Nephron progenitor cell (in vitro differentiated cells): ENCODE measurements at places on chromosomes 5 and 9.
A peak's percentile ranks its signal among the peaks of the same experiment; 100 is the strongest.

GRCh38 chr5:14450018-14450524, 131.5 kb upstream of the OTULINL start:
- DNase-seq = no peak

- DNase-seq = peak; percentile 41
Observed at GRCh38 chr5:7078901-7079300, 317.0 kb upstream of the ADCY2 start.

GRCh38 chr9:137879566-137880150, 2.1 kb downstream of the CACNA1B start:
- DNase-seq = no peak

GRCh38 chr5:45399041-45399440, 297.1 kb downstream of the HCN1 start:
- no peak for DNase-seq

GRCh38 chr9:108586471-108587139, 269.2 kb downstream of the ACTL7B start:
- DNase-seq = no peak

GRCh38 chr9:100322954-100323536, 29.7 kb downstream of the TEX10 start:
- peak; percentile 35 for DNase-seq

GRCh38 chr5:88786789-88787188, 96.2 kb downstream of the MEF2C start:
- DNase-seq = no peak

DNA sequence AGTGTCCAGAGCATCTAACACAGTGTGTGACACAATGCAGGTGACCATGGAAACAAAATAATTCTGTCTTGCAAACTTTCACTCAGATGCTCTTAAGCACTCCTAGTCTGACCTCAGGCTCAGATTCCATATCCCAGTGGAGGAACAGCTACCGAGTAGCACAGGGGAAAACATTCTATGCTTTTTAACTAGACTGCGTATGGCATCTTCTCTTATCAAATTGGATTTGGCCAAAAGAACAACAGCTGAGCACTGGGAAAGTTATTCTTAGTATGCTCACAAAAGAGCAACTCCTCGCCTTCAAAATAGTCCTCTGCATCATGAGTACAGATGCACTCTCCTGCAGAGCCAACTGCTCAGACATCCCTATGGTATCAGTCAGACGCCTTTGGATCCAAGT, 528.2 kb upstream of the DAP start:
- DNase-seq = no peak

DNA sequence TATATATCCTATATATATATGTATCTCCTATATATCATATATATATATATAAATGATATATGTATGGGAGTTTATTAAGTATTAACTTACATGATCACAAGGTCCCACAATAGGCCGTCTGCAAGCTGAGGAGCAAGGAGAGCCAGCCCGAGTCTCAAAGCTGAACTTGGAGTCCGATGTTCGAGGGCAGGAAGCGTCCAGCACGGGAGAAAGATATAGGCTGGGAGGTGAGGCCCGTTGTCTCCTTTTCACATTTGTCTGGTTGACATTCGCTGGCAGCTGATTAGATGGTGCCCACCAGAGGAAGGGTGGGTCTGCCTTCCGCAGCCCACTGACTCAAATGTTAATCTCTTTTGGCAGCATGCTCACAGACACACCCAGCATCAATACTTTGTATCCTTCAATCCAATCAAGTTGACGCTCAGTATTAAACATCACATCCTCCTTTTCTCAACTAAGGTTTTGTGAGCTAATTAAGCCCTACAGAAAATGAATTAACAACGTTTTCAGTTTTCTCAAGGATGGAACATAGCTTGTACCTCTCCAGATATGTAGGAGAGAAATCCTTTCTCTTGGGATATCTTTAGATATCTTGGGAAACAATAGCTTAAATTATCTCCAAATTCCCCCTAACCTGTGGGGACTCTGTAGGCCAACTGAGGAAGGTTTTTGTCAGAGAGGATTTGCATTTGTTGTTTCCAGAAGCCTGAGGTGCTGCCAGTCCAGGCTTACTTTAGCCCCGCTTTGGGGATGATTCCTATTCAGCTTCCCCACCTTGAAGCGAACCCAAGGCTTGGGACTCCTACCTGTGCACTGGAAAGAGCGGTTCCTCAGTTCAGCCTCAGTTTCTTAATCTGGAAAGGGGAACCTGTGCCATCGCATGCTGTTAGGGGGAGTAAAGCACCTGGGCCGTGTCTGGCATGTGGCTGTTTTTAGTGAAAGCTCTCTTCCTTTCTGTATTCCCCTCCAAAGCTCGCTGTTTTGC, 163.2 kb downstream of the CACNA1B start:
- DNase-seq = no peak

GRCh38 chr5:150266871-150267291, 22.7 kb downstream of the CAMK2A start:
- DNase-seq = no peak

DNA sequence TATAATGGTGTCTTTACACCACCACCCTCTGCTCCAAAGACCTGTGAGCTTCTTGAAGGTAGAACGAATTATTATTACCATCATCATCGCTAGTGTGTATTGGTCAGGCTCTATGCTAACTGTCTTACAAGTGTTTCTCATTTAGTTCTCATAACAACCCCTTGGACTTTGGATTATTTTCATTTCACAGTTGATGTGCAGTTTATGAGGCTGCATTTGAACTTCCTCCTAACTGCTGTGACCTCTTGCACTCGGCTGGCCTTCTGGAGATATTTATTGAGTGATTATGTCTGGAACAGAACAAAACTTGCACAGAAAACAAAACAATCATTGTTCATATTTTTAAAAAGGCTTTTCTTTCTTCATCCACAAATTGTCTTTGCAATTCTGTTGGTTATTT, 306.3 kb upstream of the SGCD start:
- DNase-seq = no peak

DNA sequence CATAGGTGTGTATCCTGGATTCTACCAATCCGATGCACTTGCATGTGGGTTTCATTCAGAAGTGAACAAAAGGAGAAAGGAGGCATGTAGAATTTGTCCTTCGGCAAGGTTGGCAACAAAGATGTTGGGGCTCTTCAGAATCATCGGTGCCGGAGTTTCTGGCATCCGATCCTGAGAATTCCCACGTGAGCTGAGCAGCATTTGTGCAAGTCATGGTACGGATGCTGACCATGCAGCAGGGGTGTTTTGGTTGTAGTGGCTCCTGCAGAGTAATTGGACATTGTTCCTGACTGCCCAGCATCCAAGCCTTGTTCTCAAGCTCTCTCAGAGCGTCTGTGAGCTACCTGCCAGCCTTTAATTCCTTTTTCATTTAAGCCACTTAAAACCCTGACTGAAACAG, 19.0 kb upstream of the POC5 start:
- no peak for DNase-seq

DNA sequence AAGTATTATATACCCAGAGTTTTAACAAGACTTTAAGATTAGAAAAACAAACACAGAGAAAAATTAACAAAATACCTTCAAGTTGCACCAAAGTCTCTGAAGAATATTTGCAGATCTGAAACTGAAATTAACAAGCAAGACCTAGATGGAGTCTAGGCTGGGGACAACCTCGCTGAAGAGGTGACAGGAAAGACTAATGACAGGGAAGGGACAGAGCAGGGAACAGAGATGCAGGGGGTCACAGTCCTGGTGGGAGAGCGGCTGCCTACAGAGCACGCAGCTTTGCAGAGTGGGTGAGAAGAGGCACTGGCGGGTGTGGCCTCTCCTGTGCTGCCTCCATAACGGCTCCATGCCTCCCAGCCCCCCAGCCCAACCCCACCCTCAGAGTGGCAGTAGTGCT, 13.5 kb downstream of the RETREG1 start:
- no peak for DNase-seq

DNA sequence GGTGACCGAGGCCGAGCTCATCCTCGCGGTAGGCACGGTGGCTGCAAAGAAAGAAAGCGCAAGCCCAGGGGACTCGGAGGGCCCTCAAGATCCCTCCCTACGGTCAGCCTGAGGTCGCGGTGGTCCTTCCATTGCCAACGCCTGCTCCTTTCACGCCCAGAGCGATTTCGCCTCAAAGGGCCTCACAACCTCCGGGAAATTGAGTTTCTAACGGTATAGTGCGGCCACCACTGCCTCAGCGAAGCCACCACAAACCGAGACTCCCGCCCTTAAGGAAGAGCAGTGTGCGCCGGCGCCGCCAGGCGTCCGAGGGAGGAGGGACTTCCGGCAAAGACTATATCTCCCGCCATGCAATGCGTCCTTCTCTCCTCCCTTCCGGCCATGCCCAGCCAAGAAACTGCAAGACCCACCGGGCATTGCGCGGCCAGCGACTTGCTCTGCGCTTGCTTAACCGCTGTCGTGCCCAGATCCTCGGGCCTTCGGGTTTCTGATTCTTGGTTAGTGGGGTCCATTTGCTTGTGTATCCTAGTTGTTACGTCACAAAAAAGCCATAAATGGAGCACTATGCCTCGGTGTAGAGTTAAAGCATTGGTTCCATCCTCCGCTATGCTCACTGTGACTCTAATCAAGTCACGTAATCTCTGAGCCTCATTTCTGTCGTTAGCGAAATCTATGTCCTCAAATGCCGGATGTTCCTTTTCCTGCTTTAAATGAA, at the start of gene HAUS6:
TSS of gene HAUS6 (minus strand) at position 274 of the 715 bp plus-strand sequence. CDS start at position 21, 253 bp downstream.
- peak; percentile 84 for DNase-seq

DNA sequence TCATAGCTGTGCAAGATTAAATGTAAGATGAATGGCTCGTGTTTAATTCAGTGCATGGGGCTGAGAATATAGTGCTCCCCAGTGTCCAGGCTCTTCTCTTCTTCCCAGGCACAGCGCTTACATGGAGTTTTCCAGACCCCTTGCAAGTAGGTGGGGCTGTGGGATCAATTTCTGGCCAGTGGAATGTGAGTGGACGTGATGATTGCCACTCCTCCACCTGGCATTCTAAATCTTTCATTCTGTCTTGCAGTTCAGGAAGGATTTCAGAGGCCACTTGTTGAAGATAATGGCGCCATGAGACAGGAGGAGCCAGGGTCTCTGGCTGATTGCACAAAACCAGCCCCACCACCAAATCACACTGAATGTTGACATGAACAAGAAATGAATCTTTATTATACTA, 7.2 kb upstream of the PIP5K1B start:
- no peak for DNase-seq

DNA sequence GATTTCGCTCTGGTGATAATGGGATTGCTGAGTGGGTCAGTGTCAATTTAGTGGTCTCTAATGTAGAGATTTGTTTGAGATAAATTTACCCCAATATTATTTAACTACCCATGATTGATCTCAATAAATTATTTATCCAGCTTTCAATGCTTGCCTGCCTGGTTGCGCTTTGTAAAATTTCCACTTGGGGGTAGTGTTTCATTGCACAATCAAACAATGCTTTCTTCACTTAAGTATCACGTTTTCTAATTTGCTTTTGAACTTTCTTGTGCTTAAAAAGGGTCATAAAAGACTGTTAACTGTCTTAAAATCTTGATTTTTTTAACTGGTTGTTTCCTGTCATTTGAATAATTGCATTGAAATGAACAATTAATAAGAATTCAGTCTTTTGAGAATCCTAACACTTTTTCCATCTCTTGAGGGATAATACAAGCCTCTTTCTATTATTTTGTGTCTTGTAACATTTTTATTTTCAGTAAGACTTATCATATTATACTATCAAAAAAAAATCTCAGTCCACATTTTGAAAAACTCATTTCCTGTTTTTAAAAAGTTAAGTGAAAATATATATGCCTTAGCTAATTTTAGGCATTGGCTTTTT, 18.7 kb downstream of the HSD17B4 start:
- DNase-seq = peak; percentile 4

GRCh38 chr5:179724163-179724562, 8.5 kb upstream of the MAML1 start:
- DNase-seq = no peak

DNA sequence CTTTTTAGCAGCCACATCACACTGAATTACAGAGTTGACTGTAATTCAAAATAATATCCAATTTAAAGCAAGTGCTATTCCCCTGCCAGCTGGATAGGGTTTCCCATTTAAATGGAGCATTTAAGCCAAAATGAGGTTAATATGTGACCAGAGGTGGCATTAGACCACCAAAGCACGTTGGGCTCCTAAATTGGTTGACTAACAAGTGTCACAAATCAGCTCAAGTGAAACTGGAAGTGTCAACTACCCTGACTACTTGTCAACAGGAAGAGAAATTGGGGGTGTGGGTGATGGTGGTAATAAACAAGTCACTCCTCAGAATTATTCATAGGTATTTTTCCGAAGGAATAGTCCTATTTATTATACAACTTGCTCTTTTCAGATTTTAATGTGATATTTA, 609.6 kb upstream of the TLE4 start:
- no peak for DNase-seq

GRCh38 chr5:52844885-52845284, 57.2 kb downstream of the ITGA1 start:
- no peak for DNase-seq

DNA sequence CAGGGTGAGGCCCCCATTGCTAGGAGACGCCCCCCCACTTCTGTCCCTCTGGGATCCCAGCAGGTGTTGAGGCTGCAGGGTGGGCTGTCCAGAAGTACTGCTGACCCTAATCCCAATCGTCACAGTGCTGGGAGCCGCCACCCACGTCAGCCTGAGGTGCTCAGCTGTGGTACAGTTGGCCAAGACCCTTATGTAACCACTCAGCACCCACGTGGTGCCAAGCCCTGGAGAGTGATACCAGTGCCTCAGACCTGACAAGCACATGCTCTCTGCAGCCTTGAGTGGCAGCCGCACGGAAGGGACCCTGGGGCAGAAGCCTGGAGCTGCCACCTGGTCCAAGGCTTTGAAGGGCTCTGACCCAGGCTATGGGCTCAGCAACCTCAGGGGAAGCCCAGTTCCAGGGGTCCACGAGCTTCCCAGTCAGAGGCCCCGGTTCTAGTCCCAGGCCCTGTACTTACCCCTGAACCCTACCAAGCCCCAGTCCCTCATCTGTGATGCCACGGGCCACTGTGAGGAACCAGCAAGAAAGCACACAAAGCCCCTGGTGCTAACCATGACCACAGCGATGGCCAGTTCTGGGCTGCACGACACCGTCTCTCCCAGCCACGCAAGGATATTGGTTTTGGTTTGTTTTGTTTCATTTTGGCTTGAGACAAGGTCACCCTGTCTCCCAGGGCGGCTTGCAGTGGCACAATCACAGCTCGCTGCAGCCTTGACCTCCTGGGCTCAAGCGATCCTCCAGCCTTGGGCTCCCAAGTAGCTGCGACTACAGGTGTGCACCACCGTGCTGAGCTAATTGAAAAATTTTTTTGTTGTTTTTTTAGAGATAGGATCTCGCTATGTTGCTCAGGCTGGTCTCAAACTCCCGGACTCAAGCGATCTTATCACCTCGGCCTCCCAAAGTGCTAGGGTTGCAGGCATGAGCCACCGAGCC, 50.7 kb downstream of the DBH start:
- no peak for DNase-seq

DNA sequence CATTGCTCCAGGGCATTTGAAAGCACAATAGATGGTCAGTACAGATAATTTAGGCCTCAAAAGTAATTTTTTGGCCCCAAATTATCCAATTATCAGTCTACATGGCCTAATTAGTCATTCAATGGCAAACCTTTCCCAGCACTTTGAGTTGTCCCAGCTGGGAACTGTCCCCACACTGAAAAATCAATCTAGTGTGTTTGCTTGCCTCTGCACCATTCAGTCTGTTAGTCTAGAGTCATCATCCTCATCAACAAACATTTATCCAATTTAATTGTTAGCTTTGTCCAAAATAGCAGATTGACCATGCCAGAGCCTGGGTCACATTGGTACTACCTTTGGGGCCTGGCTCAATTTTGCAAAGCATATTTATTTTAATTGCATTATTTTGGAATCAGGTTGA, 13.9 kb downstream of the NR4A3 start:
- DNase-seq = no peak
